Foreskin keratinocyte (primary cell): ENCODE measurements at places on chromosomes 1 and 21. TPM values are rescaled to one million over a fixed set of nuclear protein-coding genes. Genes with fewer than 3 reads are reported as not detected.

DNA sequence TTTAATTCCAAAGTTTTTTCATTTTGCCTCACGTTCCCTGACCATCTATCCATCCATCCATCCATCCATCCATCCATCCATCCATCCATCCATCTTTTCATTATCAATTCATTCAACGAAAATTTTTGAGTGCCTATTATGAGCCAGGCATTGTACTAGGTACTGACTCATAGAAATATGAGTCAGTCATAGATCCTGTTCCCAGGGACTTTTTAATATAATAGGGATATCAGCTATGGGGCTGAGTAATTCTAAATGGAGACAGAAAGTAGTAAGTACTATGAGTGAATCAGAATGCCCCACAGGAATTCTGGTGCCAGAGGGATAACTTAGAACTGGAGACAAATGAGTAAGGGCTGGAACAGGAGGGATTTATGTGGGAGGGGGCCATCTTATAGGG, 49.8 kb upstream of the GNG12 start:
- peak; percentile 70 for DNase-seq

- no peak for DNase-seq
These were observed 33.1 kb downstream of the PRDM2 start for GRCh38 chr1:13732971-13733667.

CD2 gene
- not detected in 2 replicates for total RNA-seq

GRCh38 chr1:241413386-241413785, 56.4 kb upstream of the RGS7 start:
- peak; percentile 81 for DNase-seq

YTHDF2 gene
- total RNA-seq, result 78.2 and 80.9 TPM in 2 replicates
